ENCODE measurements at places on chromosomes 6 and 20.

GRCh38 chr6:142879527-142879926 is 65.4 kb downstream of the HIVEP2 start:
- DNase-seq = no peak

GRCh38 chr6:112029045-112029822 is 24.7 kb upstream of the CCN6 start:
- DNase-seq = peak; percentile 66

- no peak for DNase-seq
Observed at GRCh38 chr20:35912881-35913280, 41.4 kb downstream of the SCAND1 start.

DNA sequence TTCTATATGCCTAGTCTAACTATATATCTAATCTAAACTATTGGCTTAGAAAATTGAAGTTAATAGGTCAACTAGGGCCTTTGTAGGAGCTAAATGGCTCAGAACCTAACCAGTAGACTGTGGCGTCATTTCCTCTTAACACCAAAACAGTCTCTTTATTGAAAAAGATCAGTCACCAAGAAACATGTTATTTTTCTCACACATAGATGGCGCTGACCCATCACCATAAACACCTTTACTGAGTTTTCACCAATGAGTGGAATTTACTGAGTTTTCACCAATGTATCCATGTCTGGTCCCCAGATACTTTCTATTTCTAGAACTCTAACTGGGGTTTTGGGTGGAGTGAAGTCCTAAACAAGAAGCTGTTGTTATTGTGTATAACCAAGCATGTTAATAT is 636.0 kb downstream of the BCKDHB start:
- DNase-seq = peak; percentile 64

DNA sequence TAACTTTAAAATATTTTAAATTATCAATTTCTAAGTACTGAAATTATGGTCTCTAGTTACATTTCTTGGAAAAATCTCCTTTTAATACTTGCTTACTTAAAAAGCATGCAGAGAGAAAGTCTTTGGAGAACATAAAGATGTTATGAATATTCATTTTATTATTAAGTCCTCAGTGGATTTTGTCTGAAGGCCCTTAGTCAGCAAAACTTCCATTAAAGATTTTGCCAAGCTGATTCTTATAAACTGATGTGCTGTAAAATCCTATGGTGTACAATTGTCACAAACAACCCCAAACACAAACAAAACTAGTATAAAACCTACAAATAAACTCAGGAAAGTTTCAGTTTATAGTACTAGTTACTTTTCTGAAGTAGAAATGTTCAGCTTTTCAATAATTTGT is 372.7 kb downstream of the MEI4 start:
- DNase-seq = no peak

DNA sequence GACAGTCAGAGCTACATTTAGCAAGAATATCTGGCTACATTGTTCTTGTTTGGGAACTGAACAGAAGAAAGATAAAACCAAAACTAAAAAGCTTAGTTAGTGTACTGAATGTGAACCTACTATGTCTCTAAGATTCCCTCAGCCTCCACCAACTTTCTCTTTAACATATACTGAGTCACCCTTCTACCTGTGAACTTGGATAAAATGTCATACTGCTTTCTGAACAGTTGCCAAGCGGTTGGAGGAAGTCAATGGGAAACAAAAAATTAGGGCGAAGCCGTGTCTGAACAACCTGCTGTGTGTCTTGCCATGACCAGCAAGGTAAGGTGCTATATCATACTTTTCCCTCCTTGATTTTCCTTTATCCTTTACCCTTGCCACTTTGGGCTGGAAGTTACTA is 243.5 kb downstream of the BTBD9 start:
- DNase-seq = no peak

DNA sequence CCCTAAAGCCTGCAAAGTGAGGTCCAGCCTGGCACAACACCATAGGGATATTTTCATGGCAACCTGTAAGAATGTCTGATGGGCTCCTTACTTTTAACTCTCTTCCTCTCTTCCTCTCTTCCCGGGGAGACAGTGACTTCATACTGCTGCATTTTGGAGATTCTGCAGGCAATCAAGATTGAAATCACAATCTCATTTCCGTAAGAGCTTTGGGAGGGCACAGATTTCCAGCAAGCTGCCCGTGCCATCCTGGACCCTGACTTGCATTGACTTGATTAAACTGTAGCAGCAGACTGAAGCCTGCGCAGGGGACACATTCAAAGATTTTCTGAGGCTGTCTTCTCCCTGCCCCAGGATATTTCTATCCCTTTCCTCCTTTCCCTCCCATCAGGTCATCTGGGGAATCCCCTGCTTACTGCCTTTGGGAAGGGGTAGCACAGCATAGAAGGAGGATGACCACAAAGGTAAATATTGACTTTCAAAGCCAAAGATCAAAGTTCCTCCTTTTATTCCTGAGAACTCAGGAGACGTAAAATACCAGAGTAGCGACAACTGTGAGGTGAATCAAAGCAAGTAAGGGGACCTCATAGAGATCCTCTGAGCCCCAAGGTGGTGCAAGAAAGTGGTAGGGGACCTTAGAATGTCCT is 504.0 kb upstream of the ARID1B start:
- DNase-seq = no peak

GRCh38 chr6:109853426-109853825 is 124.7 kb upstream of the GPR6 start:
- no peak for DNase-seq

DNA sequence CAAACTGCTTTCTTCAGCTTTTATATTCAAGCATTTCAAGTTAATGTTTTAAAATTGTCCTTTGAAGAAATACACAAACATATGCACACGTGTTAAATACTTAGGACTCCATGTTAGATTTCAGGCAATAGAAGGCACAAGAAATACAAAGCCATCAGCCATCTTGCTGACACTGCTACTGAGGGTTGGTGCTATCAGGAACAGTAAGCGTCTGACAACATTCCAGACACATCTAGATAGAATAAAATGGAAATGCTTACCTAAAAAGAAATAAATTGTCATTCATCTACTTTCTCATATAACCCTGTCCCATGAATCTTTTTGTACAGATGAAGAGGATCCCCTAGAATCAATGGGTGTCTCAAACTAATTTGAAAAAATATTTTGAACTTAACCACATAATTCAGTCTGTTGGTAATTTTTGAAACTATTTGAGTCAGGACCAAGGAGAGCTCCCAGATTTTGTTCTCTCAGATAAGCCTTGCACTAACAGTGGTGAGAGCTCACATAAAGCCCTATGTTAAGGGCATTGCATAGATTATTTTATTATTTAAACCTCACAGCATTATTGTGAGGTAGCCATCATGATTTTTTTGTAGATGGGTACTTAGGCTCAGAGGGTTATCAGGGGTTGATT is 631.1 kb upstream of the POU3F2 start:
- DNase-seq = peak; percentile 0

DNA sequence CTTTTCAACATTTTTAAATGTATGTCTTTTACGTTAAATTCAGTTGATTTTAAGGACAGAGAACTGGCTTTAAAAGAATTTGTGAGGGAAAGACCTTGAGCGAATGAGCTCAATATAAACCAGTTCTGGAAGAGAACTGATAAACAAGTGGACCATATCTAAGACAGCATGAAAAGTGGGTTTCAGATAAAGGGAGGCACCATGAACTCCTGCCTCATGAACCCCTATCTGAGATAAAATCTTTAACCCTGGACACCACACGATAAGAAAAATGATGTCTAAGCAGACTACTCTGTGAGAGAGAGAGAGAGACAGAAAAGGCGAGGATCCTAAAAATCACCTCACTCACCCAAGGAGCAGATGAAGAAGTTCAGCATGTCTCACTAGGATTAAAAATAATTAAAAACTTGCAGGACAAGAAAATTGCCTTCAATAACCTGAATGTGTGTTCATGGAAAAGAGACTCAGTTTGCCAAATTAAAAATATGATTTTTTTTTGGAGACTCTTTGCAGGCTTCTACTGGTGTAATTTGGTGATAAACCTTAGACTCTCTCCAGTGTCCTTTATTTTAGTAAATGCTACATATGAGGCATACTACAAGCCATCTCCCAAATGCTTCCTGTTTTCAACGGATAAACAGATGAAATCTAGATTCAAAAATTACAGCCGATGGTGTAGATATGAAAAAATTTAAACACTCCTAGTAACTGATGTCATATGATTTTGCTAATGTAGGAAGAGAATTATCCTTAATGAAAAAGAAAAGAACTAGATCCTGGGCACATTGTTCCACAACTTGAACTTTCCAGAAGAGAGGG is 299.5 kb downstream of the ADGB start:
- no peak for DNase-seq

DNA sequence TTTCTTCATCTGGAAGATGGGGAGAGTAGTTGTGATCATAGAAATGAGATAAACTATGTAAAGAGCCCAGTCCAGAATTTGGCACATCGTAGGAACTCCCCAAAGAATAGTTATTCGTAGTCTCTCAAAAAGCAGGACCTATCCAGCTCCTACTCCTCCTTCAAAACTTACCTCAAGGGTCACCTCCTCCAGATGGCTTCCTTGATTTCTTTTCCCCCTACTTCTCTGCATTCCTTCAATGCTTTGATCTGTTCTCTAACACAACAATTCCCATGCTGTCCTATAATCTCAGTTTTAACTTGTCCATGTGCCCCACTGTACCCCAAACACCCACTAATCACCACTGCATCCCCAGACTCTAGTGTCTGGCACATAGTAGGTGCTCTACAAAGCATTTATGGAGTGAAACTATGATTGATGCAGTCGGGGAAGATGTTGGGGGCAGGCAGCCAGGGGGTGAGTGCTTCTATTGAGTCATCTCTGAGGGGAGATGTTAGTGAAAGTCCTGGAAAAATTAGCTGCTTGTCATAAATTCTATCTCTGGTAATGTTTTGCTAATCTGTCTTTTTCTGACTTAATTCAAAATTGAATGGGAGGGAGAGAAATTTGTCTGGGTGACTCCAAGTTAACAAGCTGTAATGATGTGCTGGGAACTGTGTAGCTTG is 181.3 kb upstream of the KCNG1 start:
- DNase-seq = no peak

DNA sequence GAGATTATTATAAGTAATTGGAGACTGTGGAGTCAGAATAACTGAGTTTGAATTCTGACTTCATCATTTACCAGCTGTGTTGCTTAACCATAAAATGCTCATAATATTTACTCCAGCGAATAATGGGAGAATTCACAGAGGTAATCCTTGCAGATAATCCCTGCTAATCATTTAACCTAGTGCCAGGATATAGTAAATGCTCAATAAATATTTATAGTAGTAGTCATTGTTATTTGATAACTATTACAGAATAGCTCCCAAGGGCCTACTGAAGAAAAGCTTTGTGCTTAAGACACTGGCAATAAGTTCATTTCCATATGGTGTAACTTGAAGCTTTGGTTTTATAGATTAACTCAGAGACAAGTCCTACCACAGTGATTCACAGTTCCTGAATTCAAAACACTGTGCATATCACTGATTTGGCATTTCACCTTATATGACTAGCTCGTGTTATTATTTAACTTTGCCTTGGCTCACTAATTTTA is 208.8 kb upstream of the PLCB4 start:
- DNase-seq = peak; percentile 86

- DNase-seq = no peak
Observed at GRCh38 chr6:29490055-29490454, 2.3 kb upstream of the MAS1L start.

- no peak for DNase-seq
Observed at GRCh38 chr6:140586426-140587061, 1212.1 kb upstream of the CITED2 start.

- DNase-seq = no peak
Observed at GRCh38 chr20:25692499-25692898, 4.2 kb downstream of the ZNF337 start.

DNA sequence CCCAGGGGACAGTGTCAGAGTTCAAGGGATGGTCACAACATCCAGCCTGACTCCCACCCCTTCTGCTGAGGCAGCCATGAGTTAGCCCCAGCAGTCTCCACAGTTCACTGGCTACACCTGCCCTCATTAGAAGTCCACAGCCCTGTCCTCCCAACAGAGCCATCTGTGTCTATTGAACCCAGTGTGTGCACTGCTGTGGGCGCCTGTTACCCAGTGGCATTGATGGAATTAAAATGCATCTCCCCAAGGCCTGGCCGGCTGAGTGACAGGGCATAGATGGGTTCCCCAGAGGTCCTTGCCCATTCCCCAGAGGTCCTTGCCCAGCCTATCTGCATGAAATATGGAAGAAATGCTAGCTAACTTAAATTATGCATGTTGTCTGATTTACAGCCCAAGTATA is 73.3 kb downstream of the PCSK2 start:
- no peak for DNase-seq

GRCh38 chr20:6838181-6838826 is 70.8 kb downstream of the BMP2 start:
- no peak for DNase-seq

DNA sequence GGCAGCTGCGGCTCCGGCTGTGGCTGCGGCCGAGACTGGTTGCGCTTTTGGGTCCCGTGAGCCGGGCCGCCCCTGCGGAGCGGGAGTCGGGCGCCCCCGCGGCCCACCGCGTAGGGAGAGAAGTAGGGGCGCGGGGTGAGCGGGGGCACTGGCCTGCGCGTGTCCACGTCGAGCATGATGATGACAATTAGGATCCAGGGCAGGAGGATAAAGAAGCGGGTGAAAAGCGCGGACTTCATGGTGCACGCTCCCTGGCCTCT is 739 bp downstream of the B3GAT2 start:
- DNase-seq = no peak

- DNase-seq = no peak
Observed at GRCh38 chr6:144647406-144647964, 362.4 kb downstream of the UTRN start.

- peak; percentile 4 for DNase-seq
Observed at GRCh38 chr6:136525586-136526195, 24.5 kb downstream of the MAP7 start.

GRCh38 chr6:103236923-103237322 is 1622.8 kb downstream of the HACE1 start:
- no peak for DNase-seq

GRCh38 chr6:7574500-7574899 is 15.5 kb upstream of the SNRNP48 start:
- no peak for DNase-seq

- DNase-seq = no peak
Observed at GRCh38 chr20:20353576-20353975, 14.3 kb upstream of the INSM1 start.

GRCh38 chr6:138349891-138350290 is 27.8 kb upstream of the SMIM28 start:
- peak; percentile 8 for DNase-seq

DNA sequence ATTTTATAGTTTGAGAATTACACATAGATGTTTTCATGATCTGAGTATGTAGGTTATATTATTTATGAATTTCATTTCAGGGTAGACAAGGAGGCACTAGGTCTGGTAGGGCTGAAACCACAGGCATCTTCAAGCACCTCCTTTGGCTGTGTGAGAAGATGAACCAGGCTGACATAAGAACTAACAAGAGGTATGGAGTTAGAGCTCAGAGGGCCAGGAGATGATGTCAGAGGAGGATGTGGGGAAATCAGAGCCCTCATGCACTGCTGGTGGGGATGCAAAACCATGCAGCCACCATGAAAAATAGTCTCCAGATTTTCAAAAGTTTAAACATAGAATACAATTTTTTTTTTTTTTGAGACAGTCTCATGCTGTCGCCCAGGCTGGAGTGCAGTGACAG is 13.6 kb upstream of the RIPOR3 start:
- DNase-seq = peak; percentile 42

- peak; percentile 56 for DNase-seq
Observed at GRCh38 chr20:50020288-50020687, 37.5 kb downstream of the SNAI1 start.
